IMR-90 (cell line): ENCODE measurements at places on chromosomes 12 and 14. TPM values are rescaled to one million over a fixed set of nuclear protein-coding genes. Genes with fewer than 3 reads are reported as not detected.

The DTX1 gene
- total RNA-seq: not detected in 2 replicates

The CCDC77 gene
- total RNA-seq: 6.6 and 9.4 TPM in 2 replicates

The P2RX2 gene
- total RNA-seq: not detected in 2 replicates

The HNF1A gene
- under 0.01 TPM in 1 of 2 replicates, not detected in the other for total RNA-seq

The YEATS4 gene
- 15.1 and 17.8 TPM in 2 replicates for total RNA-seq

The KLHDC1 gene
- 0.90 and 1.9 TPM in 2 replicates for total RNA-seq

The JPH4 gene
- total RNA-seq: not detected in 2 replicates

The NGB gene
- total RNA-seq: not detected in 2 replicates

The SMIM41 gene
- not detected in 2 replicates for total RNA-seq
